ENCODE measurements at places on chromosomes 7 and 10.

DNA sequence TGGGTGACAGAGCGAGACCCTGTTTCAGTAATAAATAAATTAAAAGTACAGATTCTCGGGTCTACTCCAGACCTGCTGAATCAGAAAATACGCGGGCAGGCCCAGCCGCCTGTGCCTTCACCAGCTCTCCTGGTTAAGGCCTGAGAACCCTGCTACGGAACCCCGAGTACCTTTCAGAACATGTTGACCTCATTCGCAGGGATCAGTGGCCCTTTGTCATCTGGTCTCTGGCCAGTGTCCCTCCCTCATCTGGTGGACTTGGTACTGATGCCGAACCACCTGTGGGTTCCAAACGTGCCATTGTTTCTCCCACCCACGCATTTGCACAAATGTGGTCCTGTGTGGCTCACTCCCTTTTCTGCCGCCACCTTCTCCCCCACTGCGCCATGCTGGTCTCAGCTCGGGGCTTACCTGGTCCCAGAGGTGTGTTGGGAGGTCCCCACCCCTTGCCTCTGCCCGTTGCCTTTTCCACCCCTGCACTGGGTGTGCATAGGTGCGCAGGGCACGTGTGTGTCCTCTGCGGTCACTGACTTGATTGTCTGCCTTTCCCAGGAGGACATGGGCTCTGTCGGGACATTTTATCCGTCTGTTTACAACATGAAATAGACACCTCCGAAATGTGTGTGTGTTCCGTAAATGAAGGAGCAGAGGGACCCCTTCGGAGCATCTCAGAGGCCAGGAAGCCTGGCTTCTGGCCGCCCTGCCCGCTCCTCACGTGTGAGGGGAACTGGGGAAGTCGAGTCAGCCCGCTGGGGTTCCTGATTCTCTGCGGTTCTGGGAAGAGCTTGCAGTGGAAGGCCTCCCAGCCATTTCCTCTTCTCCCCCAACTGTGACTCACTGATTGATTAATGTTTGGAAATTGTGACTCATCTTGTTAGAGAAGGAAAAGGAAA lies 135.2 kb downstream of the CUX1 start:
- DNase-seq = no peak

DNA sequence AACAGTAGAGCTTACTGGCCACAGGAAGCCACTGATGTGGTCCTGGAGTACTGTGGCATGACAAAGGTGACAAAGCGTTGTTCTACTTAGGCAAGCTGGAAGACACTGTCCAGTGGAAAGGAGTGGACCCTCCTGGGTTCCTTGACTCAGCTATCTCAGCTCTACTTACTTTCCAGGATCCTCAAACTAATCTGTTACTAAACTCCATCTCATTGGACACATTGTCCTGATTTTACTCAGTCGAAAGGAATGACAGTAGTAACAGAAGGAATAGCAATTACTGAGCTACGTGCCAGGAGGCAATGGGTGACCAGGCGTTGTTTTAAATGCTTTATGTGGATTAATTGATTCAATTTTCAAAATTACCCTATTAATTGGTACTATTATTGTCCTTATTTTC lies 41.6 kb downstream of the ABLIM1 start:
- no peak for DNase-seq

DNA sequence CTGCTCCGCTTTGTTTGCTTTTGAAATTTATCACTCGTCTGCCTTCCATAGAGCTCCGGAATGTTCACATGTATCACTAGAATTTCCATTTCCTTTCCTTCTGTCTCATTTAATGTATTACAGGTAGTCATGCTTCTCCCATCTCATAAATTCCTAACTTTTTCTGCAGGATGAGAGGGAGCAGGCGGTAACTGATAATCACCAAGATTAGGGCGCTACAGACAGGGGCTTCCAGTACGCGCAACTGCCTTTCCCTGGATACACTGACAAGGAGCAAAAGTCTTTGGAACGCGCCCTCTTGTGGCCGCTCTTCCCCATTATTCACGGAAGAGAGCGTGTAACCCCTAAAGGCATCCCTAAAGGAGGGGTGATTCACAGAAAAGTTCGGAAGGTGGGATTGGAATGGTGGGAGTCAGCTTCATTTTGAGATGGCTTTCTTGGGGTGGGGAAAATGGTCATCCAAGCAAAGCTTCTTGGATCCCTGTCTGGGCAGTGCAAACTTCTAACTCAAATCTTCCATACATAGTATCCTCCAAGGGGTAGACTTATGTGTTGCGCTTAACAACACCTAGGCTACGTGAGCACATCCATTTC lies 6.5 kb downstream of the INHBA start:
- no peak for DNase-seq

DNA sequence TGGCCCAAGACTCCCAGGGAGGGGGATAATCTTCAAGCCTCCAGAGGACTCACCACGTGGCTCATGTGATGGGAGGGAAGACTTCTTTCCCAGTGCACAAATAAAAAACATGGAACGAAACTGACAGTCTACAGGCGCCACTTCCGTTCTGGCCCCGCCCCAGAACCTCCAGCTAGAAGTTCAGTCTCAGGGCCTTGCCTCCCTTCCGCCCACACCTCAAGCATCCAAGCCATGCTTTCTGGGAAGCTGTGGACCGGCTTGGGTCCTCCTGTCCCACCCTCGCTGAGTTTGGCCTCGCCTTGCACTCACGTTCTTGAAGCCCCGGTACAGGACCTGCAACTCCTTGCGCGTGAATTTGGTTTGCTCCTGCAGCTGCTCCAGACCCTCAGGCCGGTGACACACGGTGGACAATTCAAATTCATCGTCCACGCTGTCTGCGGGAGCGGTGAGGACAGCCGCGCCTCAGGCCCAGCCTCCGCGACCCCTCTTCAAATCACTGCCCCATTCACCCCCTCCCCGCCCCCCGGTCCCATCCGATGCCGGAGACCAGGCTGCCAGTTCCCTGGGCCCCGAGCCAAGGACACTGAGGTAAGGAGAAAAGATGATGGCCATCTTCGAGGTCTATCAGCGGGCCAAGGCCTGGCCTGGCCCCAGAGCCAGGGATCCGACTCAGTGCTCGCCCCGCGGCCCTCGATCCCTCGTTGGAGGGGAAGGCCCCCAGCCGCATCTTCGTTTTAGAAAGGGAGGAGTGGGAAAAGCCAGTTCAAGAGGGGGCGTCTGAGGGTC lies 10.7 kb upstream of the OGA start:
- DNase-seq = peak; percentile 72

- no peak for DNase-seq
Observed at GRCh38 chr7:114342431-114343179, 72.0 kb upstream of the FOXP2 start.

DNA sequence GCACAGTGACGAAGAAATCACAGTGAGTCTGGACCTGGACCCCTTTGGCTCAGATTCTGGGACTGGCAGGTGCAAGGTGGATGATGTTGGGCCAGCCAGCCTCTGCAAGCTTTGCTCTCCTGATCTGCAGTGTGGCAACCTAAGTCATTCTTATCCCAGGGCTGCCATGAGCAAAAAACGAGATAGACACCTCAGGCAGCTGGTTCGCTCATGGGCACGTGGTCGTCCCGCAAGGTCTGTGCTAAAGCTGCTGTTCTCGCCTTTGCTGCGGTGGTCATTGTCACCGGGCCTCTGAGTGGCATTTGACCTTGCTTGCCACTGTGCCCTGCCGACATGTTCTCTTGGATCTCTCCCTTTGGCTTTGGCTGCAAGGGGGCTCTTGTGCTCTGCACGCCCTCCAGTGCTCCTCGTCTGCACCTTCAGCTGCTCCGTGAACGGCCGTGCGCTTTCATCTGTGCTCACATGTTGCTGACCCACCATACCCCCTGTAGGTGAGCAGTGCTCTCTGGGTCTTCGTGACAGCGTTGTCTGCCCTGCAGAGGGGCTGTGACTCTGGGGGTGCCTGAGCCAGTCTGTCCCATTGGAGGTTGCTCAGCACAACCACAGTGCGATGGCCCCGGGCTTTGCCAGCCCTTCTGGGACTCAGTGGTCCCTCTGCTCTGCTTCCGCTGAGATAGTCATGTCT lies 317.0 kb downstream of the GLRX3 start:
- DNase-seq = peak; percentile 55

DNA sequence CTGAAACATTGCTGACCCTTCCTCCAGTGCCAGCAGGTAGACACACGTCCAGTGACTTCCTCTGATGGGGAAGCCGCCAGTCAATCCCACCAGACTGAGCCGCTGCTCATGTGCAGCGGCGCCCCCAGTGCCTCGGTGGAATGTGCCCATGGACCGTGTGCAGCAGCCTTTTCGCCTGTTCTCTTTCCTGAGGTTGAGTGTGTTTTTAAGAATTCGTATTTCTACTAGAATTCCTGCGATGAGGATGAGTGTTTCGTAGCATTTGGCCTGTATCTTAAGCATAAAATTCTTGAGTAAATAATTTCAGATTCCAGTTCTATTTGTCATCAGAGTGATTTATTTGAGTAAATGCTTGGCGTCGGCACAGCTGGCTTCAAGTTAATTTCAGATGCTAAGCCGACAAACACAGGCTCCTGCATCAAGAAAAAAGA lies 35.4 kb downstream of the BNIP3 start:
- DNase-seq = peak; percentile 69

DNA sequence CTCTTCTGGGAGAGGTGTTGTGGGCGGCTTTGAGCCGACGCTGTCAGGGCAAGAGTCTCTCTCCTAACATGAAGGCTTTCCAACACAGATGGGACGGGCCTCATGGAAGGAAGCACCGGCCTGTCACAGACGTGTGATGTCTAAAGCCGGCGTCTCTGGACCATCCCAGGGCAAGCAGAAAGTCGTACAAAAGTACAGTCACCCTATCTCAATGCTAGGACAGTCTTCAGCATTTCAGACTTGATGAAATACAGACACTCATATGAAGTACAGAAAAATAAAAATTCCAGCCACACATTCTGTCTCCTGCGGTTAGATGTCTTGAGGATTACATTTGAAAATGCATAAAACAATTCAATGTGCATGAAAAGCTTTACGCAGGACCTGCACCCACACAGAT lies 30.6 kb downstream of the CYP2W1 start:
- DNase-seq = no peak

GRCh38 chr7:28151965-28152364 lies 28.6 kb downstream of the JAZF1 start:
- no peak for DNase-seq

DNA sequence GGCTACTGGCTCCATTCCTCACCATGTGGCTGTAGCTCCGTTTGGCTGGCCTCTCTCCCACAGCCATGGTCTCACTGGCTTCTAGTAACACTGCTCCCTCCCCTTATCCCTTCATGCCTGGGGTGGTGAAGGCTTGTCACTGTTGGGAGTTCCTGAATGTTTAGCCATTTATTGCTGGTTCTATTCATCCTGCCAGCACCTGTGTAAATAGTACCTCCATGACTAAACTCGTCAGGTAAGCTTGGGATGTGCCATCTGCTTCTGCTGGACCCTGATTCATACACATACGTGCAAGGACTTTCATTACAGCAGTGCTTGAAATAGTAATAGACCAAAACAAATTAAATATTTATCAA lies 61.6 kb downstream of the CCDC71L start:
- no peak for DNase-seq

GRCh38 chr7:22853674-22854157 lies 31.1 kb upstream of the TOMM7 start:
- no peak for DNase-seq

DNA sequence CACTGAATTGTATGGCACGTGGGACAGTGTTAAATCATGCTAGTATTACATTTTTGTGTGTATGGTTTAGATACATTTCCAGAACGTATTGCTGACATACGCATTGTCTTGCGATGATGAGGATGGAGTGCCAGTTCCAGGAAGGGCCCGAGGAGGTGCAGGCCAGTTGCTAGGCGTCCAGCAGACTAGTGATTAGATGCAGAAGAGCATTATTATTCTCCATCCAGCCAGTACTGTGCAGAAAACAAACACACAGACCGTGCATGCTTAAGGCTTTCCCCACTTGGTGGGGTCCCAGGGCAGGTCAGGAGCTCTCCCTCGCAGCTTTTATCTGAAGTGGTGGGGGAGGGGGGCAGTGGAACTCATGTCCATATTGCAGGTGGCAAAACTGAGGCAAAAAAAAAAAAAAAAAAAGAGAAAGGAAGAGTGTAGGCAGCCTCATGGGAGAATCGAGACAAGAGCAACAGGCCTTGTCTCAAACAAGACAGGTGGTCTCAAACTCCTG lies 189.2 kb downstream of the CAMK1D start:
- DNase-seq = no peak

DNA sequence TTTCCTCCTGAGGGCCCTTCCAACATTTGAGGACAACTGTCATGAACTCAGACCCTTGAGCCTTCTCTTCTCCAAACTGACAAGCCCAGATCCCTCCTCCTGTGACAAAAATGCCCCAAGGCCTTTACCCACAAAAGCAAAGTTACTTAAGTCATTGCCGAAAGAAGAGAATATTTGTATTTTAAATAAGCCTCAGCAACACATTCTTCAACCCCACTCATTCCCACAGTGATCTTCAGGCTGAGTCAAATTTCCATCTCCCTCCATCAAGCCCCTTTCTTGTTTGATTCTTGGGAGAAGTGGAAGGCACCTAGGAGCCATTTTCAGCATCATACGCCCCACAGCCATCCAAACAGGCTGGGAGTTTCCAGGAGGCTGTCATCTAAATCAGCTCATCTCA lies 150.8 kb upstream of the PDE1C start:
- DNase-seq = no peak

GRCh38 chr10:1550291-1550595 lies 187.1 kb downstream of the ADARB2 start:
- DNase-seq = no peak

DNA sequence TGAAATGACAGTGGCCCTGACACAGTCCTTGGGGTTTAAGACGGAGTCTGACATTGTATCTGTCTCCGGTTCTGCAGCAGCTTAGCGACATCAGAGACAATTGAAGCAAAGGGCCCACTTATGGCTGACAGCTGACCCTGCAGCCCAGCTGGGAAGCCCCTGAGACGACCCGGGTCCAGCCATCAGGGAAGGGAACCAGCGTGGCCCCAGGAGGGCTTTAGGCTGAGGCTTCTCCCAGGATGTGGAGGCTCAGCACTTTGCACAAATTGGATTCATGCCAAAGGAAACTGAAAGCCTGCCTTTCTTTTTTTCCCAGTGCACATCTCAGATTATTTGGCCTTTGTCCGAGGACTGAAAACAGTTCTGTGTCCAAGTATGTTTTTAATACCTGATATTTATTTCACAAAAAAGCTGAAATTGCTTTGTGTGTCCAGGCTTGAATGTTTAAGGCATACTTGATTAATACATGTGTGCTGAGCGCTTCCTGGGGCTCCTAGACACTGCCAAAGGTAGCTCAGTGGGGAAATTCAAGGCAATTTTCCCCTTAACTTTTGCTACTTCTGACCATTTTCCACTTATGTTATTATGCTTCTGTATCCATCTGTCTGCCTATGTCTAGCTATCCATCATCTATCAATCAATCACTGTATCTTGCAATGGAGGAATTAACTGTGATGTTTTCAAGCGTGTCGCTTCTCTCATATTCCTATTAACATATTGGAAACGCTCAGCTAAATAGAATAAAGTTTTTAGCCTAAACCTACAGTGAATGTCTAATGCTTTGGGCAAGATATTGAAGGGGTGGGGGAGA lies 34.8 kb downstream of the KLF6 start:
- no peak for DNase-seq

- DNase-seq = no peak
Observed at GRCh38 chr10:51806079-51806835, 106.9 kb upstream of the CSTF2T start.

DNA sequence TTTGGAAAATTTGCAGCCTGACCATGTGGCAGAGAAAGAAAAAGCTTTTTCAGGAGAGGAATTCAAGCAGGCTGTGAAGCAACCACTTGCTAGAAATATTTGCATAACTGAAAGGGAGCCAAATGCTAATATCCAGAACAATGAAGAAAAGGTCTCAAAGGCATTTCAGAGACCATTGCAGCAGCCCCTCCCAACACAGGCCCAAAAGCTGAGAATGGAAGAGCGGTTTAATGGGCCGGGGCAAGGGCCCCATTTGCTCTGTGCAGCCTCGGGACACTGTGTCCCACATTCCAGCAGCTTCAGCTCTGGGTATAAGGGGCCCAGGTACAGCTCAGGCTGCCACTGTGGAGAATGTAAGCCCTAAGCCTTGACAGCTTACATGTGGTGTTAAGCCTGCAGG lies 918.1 kb upstream of the POT1 start:
- no peak for DNase-seq
